ENCODE measurements at places on chromosomes 16 and 17.

GRCh38 chr17:74757931-74758847, 9.8 kb downstream of the NHERF1 start:
- DNase-seq: no peak

- DNase-seq: no peak
Observed at GRCh38 chr16:22638393-22639206, 127.9 kb downstream of the NPIPB5 start.

GRCh38 chr17:40516581-40517285, 15.3 kb upstream of the TNS4 start:
- peak; percentile 65 for DNase-seq

- no peak for DNase-seq
Observed at GRCh38 chr16:4796982-4797804, 2.0 kb downstream of the SMIM22 start.

- no peak for DNase-seq
Observed at GRCh38 chr16:86635176-86635876, 57.0 kb downstream of the FOXL1 start.

GRCh38 chr17:81387100-81388090, 7.9 kb upstream of the BAHCC1 start:
- DNase-seq: peak; percentile 73

DNA sequence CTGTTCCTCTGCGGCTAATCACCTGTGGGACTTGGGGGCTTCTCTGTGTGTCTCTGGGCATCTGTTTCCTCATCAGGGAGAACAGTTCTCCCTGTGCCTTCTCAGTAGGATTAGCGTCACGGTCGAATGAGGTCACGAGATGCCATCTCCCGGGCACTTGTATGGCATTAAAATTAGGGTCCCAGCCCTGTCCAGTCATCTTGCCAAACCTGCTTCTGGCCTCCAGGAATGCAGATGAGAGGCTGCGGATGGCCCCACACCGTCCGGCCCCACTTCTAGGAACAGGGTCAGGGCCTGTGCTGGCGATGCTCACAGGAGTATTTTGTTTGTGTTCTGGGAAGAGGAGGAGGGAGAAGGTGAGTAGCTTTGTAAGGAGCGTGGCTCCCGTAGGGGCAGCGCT, 58.5 kb downstream of the OR1D5 start:
- DNase-seq: no peak

GRCh38 chr16:53358884-53359283, 75.4 kb upstream of the RBL2 start:
- no peak for DNase-seq

DNA sequence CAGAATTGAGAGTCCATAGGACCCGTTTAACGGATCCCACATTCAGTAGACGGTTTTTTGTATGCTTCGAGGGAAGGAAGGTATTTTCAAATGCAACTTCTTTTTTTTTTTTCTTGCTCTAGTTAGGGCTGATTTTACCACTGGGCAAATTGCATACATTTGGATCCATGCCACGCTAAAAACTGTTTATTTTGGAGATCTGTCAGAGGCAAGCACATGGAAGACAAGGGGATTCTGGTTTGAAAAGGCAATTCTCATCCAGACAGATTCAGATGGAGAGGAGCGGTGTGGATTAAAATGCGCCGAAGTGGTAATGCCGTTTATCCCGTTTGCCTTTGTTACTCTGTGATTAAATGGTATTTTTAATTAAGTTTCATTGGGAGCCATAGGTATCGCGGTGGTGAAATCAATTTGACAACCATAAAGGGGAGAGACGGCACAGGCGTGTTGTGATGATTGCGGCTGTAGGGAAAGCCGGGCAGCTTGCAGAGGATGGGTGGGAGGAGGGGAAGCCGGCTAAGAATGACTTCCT, 170.4 kb downstream of the IRX3 start:
- DNase-seq: no peak

GRCh38 chr17:59832883-59833379, 59.8 kb downstream of the TUBD1 start:
- no peak for DNase-seq

DNA sequence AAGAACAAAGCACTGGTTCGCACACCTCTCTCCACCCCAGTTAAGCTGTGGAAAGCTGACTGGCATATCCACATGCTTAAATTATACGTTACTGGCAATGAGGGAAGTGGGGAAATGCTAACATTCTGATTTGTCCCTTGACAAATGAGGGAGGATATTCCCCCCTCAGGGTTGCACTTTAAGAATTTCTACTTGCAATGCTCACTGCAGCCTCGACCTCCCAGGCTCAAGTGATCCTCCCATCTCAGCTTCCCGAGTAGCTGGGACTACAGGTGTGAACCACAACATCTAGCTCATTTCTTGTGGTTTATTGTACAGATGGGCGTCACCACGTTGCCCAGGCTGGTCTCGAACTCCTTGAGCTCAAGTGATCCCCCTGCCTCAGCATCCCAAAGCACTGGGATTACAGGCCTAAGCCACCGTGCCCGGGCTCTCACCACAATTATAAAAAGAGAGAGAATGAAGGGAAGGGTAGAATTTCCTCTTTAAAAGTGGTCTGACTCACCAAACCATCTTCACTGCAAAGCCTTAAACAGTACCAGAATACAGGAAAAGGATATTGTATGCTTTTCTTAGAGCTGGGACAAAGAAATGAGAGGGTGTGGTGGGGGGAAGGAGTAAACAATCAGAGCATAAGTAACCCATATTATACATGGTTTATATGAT, 38.9 kb downstream of the KANSL1 start:
- DNase-seq: peak; percentile 46

GRCh38 chr17:42754782-42755181, 6.2 kb upstream of the RAMP2 start:
- no peak for DNase-seq

DNA sequence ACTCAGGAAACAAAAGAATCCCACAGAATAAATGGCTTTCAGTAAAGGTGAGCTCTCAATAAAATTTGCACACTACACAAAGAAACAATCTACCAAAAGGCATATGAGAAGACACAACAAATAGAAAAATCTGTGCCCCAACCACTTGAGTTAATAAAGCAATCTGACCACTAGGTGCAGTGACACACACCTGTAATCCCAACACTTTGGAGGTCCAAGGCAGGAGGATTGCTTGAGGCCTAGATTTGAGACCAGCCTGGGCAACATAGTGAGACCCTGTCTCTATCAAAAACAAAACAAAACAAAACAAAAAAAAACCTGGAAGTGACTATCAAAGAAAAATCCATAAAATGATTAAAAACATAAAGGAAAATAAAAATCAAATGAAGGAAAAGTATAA, 9.6 kb upstream of the ABCA5 start:
- no peak for DNase-seq

- no peak for DNase-seq
Observed at GRCh38 chr17:74760404-74761105, 12.1 kb downstream of the NHERF1 start.

DNA sequence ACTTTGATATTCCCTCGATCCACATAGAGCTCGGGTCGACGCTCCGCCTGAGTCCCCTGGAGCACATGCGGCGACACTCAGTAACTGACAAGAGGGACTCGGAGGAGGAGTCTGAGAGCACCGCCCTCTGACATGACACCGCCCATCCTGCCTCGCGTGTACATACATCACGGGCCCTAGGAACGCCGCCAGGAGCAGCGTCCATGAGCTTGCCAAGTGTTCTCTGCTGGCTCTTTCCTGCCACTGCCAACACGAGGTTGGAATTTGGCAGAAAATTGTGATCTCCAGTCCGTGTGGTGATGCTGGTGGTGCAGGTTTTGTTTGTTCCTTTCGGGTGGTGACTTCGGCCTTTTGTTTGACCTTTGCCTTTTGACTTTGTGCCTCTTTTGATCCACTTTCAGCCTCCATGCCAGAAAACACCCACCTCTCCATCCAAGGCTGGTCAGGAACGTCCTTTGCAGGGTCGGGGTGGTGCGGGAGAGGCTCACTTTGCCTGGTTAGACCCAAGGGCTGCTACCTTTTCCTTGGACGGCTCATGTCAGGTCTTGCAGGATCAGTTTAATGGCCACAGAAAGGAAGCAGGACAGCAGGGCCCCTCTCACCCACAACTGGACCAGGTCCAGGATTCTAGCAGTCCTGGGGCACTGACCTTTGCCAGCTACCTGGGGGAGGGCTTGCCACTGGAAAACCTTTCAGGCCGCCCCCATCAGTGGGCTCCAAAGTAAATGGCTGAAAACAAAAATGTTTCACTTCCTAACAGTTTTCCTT, 27.6 kb downstream of the ELAC2 start:
- DNase-seq: no peak

DNA sequence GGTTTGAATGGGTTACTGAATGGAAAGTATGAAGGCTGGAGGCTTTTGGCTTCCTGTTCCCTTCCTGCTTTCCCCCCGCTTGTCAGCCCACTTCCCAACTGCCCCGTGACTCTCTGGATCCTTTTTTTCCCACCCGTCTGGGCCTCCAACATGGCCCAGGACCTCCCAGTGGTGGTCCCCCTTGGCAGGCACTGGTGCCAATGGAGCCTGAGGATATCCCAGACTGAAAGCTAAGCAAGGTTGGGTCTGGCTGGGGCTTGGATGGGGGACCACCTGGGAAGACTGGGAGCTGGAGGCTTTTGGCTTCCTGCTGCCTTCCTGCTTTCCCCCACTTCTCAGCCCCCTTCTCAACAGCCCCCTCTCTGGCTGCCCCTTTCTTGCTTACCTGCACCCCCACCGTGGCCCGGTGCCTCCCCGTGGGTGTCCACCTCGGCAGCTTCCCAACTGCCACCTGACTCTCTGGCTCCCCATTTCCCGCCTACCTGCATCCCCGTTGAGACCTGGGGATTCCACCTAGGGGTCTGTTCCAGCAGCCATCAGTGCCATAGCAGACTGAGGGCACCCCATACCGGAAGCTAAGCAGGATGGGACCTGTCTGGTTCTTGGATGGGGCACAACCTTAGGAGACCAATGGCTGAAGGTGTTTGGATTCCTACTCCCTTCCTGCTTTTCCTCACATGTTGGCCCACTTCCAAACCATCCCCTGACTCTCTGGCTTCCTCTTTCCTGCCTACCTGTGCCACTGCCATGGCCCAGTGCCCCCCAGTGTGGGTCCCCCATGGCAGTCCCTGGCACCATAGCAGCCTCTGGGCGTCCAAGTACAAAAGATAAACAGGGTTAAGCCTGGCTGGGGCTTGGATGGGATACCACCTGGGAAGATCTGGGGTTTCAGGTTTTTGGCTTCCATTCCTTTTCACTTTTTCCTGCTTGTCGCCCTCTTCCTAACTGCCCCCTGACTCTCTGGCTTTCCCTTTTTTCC, 2295.3 kb downstream of the TP53TG3F start:
- no peak for DNase-seq

DNA sequence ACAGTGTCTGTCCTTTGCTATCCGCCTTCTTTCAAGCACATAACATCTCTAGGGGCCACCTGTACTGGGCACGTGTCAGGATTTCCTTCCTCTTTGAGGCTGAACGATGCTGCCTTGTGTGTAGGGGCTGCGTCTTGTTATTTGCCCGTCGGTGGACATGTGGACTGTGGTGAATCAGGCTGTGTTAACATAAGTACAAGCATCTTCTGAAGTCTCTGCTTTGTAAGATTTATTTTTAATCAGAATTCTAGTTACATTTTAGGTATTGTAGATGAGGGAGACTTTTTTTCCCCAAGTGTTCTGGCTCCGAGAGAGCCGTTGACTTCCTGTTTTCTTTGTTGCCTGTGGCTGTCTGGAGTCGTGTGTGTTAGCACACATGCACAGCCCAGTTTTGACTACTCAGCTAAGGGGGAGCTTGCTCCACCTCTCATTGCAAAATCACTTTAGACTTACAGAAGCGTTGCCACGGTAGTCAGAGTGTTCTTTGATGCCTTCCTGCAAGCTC, 26.1 kb downstream of the SPG7 start:
- DNase-seq: no peak

- DNase-seq: no peak
Observed at GRCh38 chr17:74028354-74029116, 174.9 kb upstream of the RPL38 start.

- no peak for DNase-seq
Observed at GRCh38 chr17:17541640-17542001, 45.4 kb upstream of the RASD1 start.

DNA sequence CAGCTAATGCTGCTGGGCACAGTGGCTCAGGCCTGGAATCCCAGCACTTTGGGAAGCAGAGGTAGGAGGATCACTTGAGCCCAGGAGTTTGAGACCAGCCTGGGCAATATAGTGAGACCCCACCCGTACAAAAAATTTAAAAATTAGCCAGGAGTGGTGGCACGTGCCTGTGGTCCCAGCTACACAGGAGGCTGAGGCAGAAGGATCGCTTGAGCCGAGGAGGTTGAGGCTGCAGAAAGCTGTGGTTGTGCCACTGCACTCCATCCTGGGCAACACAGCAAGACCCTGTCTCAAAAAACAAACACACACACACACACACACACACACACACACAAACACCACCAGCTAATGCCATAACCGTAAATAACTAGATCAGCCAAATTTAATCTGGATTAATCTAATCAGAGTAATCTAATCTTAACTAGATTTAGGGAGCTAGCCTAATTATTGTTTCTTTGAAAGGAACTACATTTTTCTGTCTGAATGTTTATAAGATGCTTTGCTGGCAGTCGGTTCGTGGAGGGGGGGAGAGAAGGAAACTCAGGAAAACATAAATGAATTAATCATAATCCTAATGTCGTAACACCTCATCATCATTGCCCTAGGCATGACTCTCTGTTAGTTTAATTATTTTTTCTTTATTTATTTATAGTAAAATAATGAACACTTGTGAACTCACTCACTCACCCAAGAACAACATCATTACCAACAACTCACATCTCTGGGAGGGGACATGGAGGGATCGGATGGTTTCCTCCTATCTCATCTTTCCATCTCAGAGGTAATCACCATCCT, 12.5 kb upstream of the RBBP6 start:
- DNase-seq: no peak

GRCh38 chr16:87647431-87648185, 45.3 kb downstream of the JPH3 start:
- no peak for DNase-seq

DNA sequence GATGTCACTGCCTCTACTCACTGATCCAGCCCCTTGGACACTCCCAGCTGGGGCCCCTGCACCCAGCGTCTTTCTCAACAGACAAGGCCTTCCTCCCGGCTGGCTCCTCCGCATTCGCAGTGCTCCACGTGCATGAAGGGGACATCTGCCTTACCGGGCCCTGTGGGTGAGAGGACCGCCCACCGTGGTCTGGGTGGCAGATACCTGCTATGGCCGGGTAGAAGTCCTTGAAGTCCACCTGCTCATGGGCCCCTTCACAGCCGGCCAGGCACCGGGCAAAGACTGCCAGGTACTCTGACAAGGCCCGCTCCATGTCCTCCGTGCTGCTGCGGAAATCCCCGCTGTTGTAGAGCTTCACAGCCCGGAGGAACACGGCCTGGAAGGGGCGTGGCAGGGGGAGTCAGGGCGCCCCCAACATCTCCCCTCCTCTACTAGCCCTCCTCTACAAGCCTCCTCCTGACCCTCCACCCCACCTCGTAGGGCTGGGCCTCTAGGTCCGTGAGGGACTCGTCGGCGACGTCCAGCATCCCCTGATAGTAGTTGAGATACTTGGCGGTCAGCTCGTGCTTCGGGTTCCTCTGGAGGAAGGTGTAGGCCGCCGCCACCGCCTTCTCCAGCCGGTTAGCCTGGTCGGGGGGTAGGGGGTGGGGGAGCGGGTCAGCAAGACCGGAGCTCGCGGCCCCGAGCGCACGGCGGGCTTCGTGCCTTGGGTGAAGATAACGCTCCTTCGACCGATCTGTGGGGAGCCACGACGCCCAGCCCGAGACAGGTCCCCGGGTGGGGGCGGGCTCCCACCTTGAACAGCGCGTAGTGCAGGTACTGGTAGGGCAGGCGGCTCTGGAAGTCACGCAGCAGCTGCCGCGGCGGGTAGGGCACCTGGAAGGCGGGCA, 845 bp downstream of the P3H4 start:
- no peak for DNase-seq
